ENCODE measurements at places on chromosomes 2 and 18.
A peak's percentile ranks its signal among the peaks of the same experiment; 100 is the strongest.

DNA sequence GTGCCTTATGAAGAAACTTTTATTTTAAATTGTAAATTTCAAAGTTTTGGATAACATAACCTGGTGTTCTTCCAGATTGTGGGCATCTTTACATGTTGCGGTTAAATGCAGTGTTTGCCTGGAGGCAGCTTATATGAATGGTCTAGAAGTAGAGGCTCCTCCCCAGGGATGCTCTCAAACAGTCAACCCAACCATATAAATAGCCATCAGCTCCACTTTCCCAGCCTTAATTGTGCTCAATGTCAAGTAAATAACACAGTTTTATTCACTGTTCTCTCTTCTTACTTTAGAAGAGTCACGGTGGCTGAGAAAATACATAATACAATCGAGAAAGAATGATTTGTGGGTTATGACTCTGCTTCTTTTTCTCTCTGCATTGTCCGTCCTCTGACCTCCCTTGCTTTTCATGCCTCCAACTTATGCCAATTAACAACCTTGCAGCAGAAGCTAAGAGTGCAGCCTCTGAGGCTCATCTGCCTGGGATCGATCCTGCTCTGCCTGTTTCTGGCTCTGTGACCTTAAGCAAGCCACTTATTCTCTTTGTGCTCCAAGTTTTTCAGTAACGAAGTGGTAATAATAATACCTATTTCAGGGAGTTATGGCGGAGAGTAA, 100.3 kb downstream of the DAW1 start:
- no peak for DNase-seq

DNA sequence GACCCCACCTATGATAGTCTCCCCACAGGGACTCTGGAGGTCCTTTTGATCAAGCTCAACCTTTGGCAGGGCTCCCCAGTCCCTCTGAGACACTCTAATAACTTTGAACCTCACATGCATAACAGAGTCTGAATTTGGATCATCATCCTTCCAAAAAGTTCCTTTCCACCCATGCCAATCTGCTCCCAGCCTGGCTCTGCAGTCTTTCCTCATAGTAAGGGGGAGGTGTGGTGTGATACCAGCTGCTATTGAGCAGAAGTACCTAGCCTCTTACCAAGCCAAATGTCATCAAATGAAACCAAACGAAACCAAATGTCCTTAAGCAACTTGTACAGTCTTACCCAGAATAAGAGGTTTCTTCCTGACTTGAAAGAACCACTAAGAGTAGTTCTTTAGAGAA, 36.5 kb downstream of the DTNA start:
- no peak for DNase-seq

GRCh38 chr18:2910751-2911425, 64.1 kb downstream of the EMILIN2 start:
- DNase-seq, result no peak

- no peak for DNase-seq
Observed at GRCh38 chr2:219648176-219648575, 20.7 kb downstream of the SLC4A3 start.

DNA sequence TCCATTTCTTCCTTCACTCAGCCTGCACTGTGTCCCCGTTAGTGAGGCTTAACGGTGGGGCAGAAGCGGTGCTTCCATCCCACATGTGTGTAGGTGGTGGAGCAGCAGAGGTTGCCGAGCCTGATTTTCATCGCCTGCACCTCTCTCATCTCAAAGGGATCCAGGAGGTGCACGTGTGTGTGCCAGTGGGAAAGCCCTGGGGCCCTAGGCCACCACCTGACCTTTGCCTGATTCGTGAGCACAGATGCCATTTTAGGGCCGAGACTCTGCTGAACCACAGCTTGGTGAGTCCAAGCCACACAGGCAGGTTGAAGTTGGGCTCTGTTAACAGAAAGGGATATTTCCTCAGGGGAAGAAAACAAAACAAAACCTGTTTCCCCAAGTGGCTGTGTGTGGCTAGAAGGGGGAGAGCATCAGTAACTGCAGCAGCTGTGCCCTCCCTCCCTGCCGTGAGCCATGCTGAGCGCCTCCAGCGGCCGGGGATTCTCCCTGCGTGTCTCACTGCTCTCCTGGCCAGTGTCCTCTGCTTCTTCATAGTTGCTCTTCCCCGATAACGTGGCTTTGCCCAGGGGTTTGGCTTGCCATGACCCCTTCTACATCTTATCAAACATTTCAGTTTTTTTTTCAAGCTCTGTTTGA, 81.5 kb downstream of the MAPRE2 start:
- DNase-seq, result no peak

GRCh38 chr2:143730953-143731260, 601.7 kb downstream of the ARHGAP15 start:
- peak; percentile 35 for DNase-seq

DNA sequence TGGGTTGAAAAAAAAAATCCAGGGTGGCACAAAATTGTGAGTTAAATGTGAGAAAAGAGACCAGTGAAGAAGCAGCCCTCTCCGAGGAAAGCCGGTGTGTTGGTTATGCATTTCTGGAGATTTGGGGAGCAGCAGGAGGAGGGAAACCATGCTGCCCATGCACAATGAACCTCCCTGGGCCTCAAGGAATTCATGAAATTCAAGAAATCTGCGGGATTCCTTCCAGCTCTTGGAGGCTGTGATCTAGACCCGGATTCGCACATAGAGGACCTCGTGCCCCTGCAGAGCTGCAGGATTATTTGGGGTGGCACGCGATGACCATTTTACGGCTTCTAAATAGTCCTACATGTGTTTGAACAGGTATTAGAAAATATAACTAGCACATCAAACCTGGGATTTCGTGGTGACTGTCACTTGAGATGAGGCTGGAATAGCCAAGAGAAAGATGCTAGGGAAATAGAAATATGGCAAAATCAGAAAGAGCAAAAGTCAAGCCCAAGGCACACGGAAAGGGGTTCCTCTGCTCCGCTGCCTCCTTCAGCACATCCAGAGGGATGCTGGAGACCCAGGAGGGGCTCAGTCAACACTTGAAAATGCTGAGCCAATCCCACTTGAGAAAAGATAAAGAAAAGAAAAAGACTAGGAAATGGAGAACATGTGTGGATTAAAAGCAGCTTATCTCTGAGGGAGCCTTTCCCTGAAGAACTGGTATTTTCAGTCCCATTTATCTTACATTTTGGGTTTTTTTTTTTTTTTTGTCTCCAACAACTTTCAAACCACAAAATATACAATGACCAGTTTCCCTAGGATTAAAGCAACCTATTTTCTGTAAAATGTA, 22.0 kb downstream of the KCTD1 start:
- DNase-seq, result no peak

DNA sequence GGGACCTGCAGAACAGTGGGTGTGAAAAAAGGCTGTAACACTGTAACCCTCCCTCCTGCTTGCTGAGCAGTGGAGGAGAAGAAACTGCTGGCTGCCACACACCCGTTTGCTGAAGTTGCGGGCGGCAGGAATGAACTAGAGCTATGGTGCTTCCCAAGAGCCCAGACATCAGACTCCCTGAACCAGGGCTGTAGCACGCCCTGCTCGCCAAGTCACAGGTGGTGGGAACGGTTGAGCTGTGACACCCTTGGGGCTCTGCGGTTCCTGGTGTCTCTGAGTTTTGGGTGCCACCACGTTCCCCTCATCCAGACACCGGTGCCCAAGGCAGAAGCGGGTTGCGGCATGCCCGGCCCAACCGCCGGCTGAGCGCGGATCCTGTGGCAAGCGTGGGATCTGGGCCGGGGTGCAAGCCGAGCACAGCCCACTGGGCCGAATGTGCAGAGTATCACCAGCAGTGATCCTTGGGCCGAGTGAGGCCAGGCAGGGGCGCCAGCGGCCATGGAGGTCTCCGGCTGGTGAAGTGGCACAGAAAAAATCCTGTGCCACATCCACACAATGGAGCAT, 15.0 kb upstream of the ADI1 start:
- no peak for DNase-seq

DNA sequence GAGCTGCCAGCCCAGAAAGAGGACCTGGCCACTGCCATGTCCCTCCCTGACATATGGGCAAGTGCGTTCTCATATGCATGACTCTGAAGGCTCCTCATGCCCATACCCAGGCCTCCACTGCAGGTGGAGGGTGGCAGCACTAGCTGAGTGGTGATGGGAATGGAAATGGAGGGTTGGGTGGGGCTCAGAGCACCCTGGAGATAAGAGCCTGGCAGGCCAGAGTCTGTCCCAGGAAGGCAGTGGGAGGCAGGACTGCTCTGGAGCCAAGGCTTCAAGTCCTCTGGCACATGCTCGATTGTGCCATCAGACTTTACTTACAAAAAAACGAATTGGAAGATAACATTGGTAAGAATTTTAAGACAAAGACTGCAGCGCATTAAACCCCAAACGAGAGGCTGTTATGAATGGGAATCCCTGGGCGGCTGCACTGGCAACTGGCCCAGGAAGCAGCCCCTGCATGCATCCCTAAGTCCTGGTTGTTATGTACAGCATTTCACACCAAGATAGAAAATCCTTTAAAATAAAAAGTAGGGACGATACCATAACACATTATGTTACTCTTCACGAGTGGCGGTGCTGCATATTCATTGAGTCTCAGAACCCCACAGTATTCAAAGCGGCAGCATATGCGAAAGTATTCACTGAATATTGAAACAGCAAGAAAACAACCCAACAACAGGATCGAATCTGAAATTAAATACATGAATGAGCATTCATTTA, 81.7 kb upstream of the FAM98A start:
- no peak for DNase-seq

- no peak for DNase-seq
Observed at GRCh38 chr2:216698293-216698692, 2.9 kb upstream of the IGFBP5 start.

DNA sequence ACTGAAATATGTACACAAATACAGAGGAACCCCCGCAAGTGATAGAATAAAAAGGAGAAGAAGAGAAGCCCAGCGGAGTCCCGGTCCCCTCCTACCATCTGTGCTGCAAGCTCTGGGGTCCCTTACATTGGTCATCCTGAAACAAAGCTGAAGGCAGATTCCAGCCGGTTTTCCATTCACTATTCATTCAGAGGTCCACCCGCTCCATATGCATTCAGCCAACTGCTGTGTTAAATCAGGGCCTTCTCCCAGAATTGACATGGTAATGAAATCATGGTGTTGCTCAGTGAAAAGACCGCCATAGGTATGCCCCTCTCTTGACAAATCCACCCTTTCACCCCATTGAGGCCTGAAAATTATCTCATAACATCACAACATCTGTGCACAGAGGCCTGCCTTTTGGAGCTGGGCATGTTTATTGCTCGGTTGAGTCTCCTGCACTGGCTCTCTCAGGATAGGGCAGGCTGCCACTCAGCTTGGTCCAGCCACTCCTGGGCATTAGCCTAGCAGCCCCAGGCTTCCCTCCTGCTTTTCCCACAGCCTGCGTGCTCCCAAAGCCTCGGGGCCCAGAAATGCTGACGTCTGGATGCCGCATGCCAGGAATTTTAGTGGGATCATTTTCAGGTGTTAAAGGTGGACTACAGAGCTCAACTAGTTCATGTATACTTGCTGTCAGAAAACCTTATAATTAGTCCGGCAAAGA, 39.3 kb upstream of the ID2 start:
- DNase-seq, result no peak

- no peak for DNase-seq
Observed at GRCh38 chr2:134540990-134541389, 177.8 kb downstream of the TMEM163 start.

- no peak for DNase-seq
Observed at GRCh38 chr2:188410504-188411235, 119.0 kb downstream of the GULP1 start.

DNA sequence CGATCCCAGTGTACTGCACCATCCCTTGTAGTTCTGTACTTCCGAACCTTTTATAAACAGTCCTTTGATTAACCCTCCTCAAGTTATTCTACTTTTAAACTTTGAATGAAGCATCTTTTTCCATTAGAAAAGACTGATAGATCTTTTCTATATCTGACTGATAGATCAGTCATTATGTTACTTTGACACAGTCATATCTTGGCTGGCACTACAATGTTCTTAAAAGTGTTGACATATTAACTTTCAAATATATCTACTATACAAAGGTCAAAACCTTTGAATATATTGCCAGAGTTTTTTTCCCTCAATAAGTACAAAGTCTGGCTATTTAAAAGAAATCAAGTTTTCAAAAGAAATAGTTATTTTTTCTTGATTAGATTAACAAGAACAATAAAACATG, 35.4 kb upstream of the NABP1 start:
- DNase-seq, result no peak

DNA sequence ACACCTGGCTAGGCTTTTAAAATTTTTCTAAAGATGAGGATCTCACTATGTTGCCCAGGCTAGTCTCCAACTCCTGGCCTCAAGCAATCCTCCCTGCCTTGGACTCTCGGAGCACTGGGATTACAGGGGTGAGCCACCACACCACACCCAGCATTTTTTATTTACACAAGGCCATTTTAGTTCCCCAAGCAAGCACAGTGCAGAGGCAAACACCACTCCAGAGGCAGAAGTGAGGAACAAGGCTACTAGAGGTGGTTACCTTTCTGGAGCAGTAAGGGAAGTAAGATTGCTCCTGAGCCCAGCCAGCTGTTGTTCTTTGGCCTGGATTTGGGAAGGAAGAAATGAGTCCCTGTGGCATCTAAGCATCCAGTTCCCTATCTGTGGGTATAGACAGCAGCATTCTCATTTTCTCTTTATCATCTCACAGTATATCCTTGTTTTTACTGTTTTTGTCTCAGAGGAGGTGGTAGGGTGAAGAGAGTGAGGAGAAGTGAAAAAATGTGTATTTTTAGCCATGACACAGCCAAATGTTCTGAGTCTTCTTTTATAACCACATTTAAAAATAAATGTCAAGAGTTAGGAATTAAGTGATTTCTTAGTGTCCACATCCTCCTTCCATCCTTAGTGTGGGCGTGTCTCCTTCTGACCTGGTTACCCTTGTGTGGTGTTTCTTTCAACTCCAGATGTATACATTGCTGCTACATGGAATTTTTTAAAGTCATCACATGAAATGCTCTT, 10.5 kb upstream of the TTC39C start:
- no peak for DNase-seq

DNA sequence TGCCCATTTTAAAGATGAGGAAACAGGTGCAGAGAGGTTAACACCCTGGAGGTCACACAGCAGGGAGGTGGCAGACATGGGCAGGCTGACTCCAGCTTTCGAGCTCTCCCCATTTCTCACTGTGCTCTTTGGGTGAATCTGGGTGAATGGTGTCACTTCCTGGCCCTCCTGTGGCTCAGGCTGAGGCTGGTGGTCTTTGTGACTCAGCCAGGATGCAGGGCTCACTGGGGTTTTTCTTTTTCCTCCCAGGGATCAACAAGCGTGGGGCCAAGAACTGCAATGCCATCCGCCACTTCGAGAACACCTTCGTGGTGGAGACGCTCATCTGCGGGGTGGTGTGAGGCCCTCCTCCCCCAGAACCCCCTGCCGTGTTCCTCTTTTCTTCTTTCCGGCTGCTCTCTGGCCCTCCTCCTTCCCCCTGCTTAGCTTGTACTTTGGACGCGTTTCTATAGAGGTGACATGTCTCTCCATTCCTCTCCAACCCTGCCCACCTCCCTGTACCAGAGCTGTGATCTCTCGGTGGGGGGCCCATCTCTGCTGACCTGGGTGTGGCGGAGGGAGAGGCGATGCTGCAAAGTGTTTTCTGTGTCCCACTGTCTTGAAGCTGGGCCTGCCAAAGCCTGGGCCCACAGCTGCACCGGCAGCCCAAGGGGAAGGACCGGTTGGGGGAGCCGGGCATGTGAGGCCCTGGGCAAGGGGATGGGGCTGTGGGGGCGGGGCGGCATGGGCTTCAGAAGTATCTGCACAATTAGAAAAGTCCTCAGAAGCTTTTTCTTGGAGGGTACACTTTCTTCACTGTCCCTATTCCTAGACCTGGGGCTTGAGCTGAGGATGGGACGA, 13.2 kb downstream of the ITM2C start:
- DNase-seq, result no peak
